Breast epithelium (tissue), 4 donors: ENCODE measurements at places on chromosomes 4 and X. TPM values are rescaled to one million over a fixed set of nuclear protein-coding genes. Genes with fewer than 3 reads are reported as not detected.

The SPANXB1 gene
- total RNA-seq: not detected

The ODAPH gene
- total RNA-seq: not detected

The AIFM1 gene
- 24.6 TPM for total RNA-seq

The FAT1 gene
- 125 TPM for total RNA-seq

The DGAT2L6 gene
- total RNA-seq: not detected

The CTAG2 gene
- total RNA-seq: not detected

The TMEM47 gene
- 36.8 TPM for total RNA-seq

DNA sequence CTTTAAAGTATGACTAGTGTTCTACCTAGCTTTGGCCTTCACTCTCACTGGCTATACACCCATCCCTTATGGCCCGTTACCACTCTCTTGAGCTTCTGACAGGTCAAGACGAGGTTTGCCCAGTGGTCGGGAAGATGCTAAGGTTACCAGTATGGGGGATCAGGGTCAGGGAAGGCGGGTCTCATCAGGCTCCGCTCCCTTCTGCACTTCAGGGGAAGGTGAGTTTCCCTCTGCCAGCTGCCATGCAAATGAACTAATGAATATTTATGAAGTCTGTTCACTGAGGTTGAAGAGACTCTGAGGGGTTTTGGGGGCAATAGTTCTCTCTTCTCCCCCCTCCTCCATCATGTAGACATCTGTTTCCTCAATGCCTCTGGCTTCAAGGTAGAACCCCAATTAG is 6.6 kb downstream of the EFNB1 start:
- DNase-seq: no peak

GRCh38 chr4:101954975-101955678 is 164.6 kb downstream of the BANK1 start:
- DNase-seq: no peak

GRCh38 chr4:11328401-11328800 is 100.3 kb downstream of the HS3ST1 start:
- DNase-seq: no peak

- DNase-seq: no peak
Observed at GRCh38 chrX:19772096-19772821, 115.1 kb downstream of the SH3KBP1 start.

DNA sequence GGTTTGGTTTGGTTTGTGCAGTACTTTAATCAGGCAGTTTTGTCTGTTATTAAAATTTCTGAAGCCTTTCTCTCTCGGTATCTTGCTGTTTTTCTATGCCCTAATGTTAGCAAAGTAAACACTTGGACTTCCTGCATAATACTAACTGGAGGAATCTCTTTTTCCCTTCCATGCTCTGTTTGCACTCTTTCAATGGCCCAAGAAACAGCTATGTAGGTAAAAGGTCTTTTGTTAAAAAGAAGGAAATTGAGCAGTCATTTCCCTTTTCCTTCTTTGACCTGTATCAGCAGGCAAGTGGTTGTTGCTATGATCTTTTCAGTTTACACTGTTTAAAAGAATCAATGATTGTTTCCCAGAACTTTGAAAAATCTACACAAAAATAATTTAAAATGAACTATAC is 82.7 kb downstream of the CCSER1 start:
- no peak for DNase-seq

- no peak for DNase-seq
Observed at GRCh38 chr4:95638920-95639501, 90.2 kb upstream of the UNC5C start.

DNA sequence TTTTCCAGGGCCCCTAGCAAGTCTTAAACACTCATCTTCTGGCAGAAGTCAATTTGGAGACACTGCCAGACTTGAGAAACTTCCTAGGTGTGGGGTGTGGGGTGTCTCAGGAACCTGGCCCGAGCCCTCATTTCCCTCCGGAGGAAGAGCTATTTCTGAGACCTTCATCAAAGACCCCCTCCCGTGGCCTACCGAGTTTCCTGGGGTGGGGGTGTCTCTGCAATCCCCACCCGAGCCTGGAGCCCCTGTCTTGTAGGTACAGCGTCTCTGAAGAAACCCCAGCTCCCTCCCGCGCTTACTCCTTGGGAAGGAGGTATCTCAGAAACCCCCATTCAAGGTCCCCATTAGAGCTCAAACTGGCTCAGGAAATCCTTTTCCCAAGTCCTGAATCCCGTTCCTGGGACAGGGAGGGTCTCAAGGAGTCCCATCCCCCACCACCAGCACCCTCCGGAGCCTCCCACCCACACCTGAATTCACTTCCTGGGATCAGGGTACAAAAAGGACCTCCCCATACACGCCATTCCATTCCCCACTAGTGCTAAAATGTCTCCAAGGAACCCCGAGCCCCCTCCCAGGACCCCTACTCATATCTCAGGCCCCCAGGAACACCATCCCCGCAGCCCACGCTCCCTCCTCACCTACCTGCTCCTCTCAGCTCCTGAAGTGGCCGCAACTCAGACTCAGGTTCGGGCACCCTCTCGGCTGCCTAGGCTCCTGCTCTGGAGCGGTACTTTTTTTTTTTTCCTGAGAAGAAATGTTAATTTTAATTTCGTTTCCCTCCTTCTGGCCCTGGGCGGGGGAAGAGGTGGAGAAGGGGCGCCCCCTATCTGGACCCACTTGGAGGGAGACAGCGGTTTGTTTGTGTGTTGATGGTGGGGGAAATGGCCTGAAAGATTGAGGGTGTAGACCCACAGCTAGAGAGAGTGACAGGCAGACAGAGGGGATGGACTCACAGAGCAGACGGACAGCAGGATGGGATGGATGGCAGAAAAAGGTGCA is 1.1 kb downstream of the SLC38A5 start:
- no peak for DNase-seq
